Stimulated activated CD8-positive, alpha-beta memory T cell treated with anti-CD3 and anti-CD28 coated beads, Interleukin-15, amount 100 ng/mL, for 1 hour (primary cell): ENCODE measurements at places on chromosomes 2 and 18.

DNA sequence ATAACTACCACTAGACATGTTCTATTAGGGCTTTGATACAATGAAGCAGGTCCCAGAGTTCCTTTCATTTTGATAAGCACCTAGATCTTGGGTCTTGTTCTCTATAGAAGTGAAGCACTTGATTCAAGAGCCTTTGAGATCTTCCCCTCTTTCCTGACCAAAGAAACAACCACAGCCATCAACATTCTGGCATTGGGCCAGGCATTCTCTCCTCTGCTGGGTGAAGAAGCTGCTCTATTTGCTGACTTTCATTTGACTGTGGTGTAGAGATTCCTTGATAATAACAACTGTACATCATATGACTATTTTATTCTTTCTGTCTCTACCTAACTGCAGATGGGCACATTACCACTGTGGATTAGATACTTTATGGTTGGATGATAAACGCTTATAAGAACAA lies 96.6 kb upstream of the LYPD1 start:
- DNase-seq, result no peak

DNA sequence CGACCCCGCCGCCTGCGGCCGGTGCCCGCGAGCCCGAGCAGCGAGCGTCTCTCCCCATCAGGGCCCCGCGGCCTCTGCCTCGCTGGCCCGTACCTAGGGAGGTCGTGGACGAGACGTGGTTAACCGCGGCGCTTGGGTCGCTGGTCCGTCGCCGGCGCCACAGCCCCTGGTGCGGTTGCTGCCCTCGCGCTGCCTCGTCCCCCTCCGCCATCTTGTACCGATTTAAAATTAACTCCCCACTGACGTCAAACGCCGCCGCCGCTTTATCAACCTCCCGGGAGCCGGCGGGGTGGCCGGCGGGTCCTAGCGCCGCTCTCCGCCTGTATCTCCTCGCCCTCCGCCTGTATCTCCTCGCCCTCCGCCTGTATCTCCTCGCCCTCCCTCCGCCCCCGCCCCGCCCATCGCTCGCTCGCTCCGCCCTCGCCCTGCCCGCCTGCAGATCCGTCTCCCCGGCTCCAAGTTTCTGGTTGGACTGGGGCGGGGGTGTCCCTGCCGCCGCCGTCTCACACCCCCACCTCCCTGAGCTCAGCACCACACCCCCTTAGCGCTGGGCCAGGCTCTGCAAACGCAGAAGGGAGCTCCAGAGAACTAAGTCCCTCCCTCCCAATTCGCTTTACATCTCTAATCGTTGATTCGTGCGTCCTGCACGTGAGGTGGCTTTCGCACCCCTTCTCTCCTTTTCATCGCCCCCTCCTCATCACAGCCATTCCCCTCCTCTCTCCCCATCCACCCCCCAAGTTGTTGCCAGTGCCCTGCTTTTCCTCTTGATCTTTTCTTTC lies at the start of gene ATL2:
Gene ATL2, minus strand, starts transcription at position 224 of the 779 bp plus-strand sequence. Its CDS starts 13 bp downstream, at position 211.
- peak; percentile 85 for DNase-seq

DNA sequence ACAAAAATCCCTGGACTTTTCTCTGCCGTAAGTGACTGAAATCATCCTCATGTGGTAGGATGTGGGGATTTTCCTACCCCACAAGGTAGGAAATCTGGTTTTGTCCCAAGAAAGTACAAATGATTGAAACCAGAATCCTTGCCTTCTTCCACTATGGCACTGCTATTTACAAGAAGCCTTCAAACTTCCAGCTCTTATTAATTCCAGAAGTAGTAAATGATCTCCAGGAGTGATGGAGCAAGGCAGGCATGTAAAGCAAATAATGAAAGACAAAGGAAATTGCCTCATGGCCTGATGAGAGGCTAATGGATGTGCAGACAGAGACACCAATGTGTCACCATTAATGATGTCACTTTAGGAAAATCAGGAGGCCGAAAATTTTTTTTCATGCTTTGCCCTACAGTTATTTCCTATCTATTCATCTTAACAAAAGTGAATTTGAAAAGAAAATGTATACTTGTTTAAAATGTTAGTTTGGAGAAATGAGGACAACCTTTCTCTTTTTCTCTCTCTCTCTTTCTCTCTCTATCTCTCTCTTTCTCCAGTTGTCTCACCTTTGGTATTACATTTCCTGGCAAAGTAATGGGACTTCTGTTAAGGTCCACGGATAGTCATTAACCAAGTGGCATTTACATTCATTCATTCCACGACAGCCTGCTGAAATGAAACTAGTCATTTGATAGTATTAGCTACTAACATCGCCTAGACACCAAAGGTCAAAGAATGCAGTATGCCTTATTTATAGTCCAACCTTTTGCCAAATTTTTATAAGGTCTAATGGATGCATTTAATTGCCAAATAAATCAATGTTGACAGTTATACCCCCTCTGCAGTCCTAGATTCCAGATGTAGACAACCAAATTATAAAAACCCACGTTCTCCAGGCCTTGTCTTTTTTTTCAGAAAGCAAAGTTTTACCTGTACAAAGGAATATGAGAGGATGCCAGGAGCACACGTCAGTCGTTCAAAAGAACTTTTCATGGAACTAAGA lies 5.0 kb upstream of the EVA1A start:
- no peak for DNase-seq

GRCh38 chr2:11842336-11842735 lies 95.9 kb downstream of the LPIN1 start:
- DNase-seq, result no peak

DNA sequence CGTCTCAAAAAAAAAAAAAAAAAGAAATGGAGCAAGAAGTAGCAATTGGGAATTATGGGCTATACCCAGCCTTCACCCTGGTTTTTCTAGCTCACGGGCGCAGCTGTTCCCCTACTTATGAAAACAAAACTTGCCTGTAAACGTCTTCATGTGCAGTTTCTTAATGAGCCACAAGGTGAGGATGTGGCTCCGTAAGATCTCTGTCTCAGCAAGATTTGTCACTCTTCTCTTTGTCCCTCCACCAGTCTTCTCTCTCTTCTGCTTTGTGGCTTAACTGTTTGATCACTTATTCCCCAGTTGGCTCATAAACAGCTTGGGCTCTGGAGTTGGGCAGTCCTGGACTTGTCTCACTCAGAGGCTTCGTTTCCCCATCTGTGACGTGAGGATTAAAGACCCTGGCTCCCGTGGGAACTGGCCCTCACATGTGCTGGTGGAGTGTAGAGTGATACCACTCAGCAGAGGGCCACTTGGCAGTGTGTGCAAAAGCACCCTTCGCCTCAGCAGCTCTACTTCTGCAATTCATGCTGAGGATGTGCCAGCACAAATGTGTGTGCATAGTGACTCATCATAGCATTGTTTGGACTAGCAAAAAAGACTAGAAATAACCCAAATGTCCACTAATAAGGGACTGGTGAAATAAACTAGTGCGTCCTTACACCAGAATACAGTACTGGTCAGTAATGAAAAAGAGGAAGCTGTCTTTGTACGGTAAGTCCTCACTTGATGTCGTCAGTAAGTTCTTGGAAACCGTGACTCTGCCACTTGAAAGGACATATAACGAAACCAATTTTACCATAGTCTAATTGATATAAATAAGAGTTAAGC lies 8.7 kb downstream of the CEP68 start:
- DNase-seq, result no peak

- DNase-seq, result no peak
Observed at GRCh38 chr18:6355789-6356589, 58.7 kb downstream of the L3MBTL4 start.

- DNase-seq, result no peak
Observed at GRCh38 chr2:216023055-216023648, 9.8 kb upstream of the MREG start.

GRCh38 chr2:1593371-1594122 lies 150.8 kb downstream of the PXDN start:
- DNase-seq, result no peak

DNA sequence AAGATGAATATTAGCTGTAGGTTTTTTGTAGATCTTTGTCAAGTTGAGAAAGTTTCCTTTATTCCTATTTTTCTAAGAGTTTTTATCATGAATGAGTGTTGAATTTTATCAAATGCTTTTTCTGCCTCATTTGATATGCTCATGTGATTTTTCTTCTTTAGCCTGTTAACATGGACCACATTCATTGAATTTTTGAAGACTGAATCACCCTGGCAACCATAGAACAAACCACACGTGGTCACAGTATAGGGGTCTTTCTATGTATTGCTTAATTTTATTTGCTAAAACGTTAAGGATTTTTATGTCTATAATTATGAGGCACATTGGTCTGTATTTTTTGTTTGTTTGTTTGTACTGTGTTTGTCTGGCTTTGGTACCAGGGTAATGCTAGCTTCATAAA lies 201.7 kb upstream of the CWC22 start:
- no peak for DNase-seq

DNA sequence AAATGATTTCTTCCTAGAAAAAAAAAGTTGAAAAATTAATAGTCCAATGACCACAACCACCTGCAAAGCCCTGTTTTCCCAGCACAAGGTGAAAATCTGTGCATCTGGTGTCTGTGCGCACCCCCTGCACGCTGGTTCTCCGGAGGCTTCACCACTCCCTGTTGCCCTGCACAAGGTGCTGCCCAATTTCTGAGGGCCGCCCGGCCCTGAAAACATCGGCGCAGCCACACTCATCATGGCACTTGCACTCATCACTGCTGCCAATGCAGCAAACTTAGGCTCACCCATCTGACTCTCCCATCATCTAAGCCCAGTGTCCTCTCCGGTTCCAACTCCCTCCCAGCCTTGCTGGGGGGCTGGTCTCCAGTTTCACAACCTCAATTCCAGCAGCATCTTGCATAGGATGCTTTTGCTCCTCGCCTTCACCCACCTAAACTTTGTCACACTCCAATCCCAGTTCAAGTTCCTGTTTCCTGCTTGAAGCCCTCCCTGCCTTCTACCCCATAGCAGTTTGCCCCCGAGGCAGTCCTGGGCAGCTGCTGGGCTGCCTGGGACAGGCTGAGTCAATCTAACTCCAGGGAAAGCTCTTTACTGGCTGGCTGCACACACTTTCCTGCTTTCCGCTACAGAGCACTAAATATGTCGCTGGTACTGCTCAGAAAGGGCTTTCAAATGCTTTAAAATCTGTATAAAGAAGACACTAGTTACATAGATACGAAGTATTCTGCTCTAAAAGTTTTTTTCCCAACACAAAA lies 522.5 kb upstream of the ID2 start:
- DNase-seq, result no peak
